CD4-positive, alpha-beta T cell (primary cell): ENCODE measurements at places on chromosomes 6 and 20. TPM values are rescaled to one million over a fixed set of nuclear protein-coding genes. Genes with fewer than 3 reads are reported as not detected.
A peak's percentile ranks its signal among the peaks of the same experiment; 100 is the strongest.

The ZBP1 gene
- 40.1 TPM for total RNA-seq

DNA sequence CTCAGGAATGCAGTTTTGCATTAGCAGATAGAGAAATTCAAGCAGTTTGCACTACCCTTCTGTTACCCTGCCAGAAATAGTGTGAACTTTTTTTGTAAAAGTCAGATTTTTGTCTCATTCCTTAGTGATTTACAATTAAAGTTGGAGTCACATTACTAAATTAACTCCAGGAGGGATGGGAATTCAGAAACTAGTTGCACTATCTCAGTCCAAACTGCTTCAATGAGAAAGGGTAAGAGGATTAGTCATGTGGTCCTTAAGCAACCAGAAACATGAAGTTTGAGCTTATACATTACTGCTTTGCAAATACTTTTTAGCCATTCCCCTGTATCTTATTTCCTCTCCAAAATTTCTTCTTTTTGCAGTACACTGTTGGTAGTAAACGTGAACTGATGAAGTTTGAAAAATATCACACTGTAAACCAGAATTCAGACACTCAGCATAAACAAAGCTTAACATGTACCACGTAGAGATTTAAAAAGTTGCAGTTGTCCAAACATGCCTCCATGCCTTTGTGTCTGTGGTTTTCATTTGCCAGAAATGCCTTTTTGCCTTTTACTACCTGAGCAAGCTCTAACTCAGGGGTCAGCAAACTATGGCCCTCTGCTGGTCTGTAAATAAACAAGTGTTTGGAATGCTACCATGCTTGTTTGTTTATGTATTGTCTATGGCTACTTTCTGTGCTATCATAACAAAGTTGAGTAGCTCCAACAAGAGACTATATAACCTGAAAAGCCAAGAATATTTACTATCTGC lies 49.7 kb downstream of the TP53INP2 start:
- no peaks in the 10 kb centered on the region for H3K27me3 ChIP-seq
- H3K4me1 ChIP-seq: no peaks in the 10 kb centered on the region
- no peak overlapping the region for H3K27ac ChIP-seq
- no peak overlapping the region for H3K4me3 ChIP-seq

DNA sequence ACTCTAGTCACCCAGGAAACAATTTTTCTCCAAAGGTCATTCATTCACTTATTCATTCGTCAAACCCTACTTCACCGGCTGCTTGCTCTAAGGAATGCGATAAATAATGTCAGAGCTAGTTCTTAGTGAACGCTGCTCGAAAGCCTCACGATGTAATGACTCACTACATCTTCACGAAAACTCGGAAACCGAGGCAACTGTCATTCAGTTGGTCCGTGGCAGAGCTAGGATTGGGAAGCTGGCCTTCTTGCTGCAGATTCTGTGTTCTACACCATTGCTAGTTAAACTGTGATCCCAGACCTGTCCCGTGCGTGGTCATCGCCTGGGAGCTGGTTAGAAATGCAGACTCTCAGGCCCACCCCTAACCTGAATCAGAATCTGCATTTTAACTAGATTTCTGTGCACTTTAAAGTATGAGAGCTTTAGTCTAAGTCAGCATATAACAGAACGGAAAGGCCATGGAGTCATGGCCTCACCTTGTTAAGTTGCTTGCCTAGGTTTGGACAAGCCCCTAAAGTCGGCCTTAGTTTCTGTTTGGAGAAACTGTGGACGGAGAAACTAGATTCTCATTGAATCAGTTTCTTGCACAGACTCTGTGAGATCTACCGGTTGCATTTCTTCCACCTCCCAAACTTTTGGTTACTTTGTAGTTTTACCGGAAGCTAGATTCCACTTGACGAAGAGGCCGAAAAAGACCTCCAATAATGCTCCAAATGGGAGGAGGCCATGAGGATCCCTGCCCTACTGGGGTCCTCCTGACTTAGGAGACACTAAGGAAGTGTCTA lies 651 bp upstream of the CCND3 start:
- peak overlapping the region; percentile 68 for H3K27ac ChIP-seq
- H3K36me3 ChIP-seq: peaks cover 28% of the 10 kb centered on the region
- H3K4me1 ChIP-seq: peaks cover 64% of the 10 kb centered on the region
- H3K27me3 ChIP-seq: no peaks in the 10 kb centered on the region
- H3K4me3 ChIP-seq: peak overlapping the region; percentile 96
- peak; percentile 10 for DNase-seq

- peaks cover 3% of the 10 kb centered on the region for H3K36me3 ChIP-seq
- no peak overlapping the region for H3K27ac ChIP-seq
- H3K4me1 ChIP-seq: no peaks in the 10 kb centered on the region
- no peak overlapping the region for H3K4me3 ChIP-seq
- no peaks in the 10 kb centered on the region for H3K27me3 ChIP-seq
- no peak for DNase-seq
These were observed 301.8 kb downstream of the BTBD9 start for GRCh38 chr6:38337819-38338465.

- no peaks in the 10 kb centered on the region for H3K4me1 ChIP-seq
- no peak for DNase-seq
- H3K4me3 ChIP-seq: no peak overlapping the region
- no peak overlapping the region for H3K27ac ChIP-seq
- H3K27me3 ChIP-seq: no peaks in the 10 kb centered on the region
These were observed 21.6 kb upstream of the PRL start for GRCh38 chr6:22318404-22318803.

The SCRT2 gene
- total RNA-seq: not detected

GRCh38 chr6:124791156-124791555 lies 171.1 kb upstream of the RNF217 start:
- no peak overlapping the region for H3K27ac ChIP-seq
- H3K4me1 ChIP-seq: no peaks in the 10 kb centered on the region
- no peak overlapping the region for H3K4me3 ChIP-seq
- no peaks in the 10 kb centered on the region for H3K36me3 ChIP-seq
- DNase-seq: no peak

DNA sequence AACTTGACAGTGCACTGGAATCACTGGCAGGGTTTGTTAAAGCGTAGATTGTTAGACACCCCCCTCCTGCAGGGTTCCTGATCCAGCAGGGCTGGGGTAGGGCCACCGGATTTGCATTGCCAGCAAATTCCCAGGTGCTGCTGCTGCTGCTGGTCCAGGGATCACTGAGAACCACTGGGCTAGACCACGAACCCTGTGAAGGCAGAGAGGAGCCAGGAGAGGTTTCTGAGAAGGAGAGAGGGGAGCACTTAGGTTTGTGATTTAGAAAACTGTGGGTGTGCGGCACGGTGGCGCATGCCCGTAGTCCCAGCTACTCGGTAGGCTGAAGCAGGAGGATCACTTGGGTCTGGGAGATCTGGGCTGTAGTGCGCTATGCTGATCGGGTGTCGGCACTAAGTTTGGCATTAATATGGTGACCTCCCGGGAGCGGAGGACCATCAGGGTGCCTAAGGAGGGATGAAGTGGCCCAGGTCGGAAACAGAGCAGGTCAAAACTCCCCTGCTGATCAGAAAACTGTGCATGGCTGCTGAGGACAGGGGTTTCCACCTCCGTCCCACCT lies 53.6 kb upstream of the FAM83D start:
- H3K27ac ChIP-seq: peak overlapping the region; percentile 89
- peaks cover 73% of the 10 kb centered on the region for H3K4me1 ChIP-seq
- peak overlapping the region; percentile 44 for H3K4me3 ChIP-seq

GRCh38 chr6:71040043-71040442 lies 83.2 kb upstream of the B3GAT2 start:
- H3K27ac ChIP-seq: no peak overlapping the region
- H3K4me1 ChIP-seq: no peaks in the 10 kb centered on the region
- no peak overlapping the region for H3K4me3 ChIP-seq
- no peak for DNase-seq
- H3K27me3 ChIP-seq: no peaks in the 10 kb centered on the region

The PBOV1 gene
- total RNA-seq: not detected

The FAM83D gene
- total RNA-seq: 1.9 TPM

GRCh38 chr20:60115451-60115850 lies 157.2 kb downstream of the CDH26 start:
- H3K27me3 ChIP-seq: no peaks in the 10 kb centered on the region
- no peak for DNase-seq
- no peak overlapping the region for H3K4me3 ChIP-seq

GRCh38 chr6:137283940-137284810 lies 65.0 kb upstream of the IFNGR1 start:
- no peak overlapping the region for H3K27ac ChIP-seq
- no peak overlapping the region for H3K4me3 ChIP-seq
- no peak for DNase-seq
- H3K27me3 ChIP-seq: no peaks in the 10 kb centered on the region

DNA sequence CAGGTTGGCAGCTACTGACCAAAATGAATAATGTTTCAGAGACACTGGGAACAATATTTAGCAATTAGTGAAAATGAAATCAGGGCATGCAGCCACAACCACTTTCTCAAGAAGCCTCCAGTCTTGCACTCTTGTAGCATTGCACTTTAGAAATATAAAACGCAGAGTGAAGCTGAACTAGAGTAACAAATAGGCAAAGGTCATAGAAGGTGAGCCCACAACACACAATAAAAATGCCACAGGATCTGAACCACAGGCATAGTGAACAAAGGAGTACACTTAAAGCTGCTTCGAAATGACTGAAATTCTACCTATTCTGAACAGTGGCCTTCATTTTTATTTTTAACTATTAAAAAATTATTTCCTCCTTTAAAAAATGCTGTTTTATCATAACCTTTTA lies 25.0 kb downstream of the DDO start:
- no peaks in the 10 kb centered on the region for H3K27me3 ChIP-seq
- no peak overlapping the region for H3K4me3 ChIP-seq
- no peak for DNase-seq
- no peak overlapping the region for H3K27ac ChIP-seq
- H3K4me1 ChIP-seq: peaks cover 5% of the 10 kb centered on the region

The RAB32 gene
- 0.44 TPM for total RNA-seq

DNA sequence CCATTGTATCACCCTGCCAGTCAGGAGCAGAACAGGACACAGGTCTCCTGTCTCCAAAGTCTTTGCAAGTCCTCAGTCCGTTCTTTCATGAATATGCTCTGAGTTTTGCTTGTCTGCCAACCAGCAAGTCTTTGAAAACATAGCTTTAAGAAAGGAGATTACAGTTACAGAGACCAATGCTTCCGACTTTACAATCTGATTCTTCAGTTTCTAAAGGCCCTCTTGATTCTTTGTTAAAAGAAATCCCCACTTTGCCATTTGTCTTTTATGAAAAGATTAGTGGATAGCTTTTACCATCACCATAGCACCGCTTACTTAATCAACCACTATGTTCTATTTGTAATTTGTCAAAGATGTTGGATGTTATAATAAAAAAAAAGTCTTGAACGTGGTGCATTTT lies 562.8 kb upstream of the BTBD3 start:
- H3K4me3 ChIP-seq: no peak overlapping the region
- H3K4me1 ChIP-seq: no peaks in the 10 kb centered on the region
- H3K27me3 ChIP-seq: no peaks in the 10 kb centered on the region
- H3K27ac ChIP-seq: no peak overlapping the region
- H3K36me3 ChIP-seq: no peaks in the 10 kb centered on the region

The SPTLC3 gene
- 0.59 TPM for total RNA-seq

GRCh38 chr6:87436435-87436834 lies 28.7 kb downstream of the CFAP206 start:
- H3K27ac ChIP-seq: no peak overlapping the region
- peak; percentile 19 for DNase-seq
- no peaks in the 10 kb centered on the region for H3K4me1 ChIP-seq
- H3K27me3 ChIP-seq: no peaks in the 10 kb centered on the region

The ERMARD gene
- 26.2 TPM for total RNA-seq

DNA sequence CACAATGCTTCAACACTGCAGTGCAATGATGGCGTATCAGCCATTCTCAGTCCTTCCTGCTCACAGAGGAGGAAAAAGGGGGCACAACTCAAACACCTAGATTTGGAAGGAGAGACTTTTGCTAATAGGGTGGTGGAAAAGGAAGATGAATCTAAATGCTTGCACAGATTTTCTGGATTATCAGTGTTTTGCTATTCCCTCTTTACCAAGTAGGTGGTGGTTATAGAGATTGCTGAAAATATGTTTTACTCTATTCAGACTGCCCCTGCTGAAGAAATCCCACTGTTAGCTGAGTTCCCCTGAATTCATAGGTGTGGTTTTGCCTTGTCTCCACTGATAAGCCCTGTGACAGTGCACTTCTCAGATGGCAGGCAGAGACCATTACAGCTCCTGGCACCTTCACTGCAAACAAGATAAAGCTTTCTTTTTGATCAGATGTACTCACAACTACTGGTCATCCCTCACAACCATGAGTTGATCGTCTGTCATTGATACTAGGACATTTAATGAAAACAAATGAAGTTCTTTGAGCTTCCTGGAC lies 311.4 kb downstream of the KIF16B start:
- H3K4me1 ChIP-seq: no peaks in the 10 kb centered on the region
- no peak overlapping the region for H3K4me3 ChIP-seq
- H3K27me3 ChIP-seq: no peaks in the 10 kb centered on the region
- H3K36me3 ChIP-seq: no peaks in the 10 kb centered on the region

The ADGRB3 gene
- not detected for total RNA-seq
